Heart right ventricle (tissue), 16 donors: ENCODE measurements at places on chromosomes 6 and 20. TPM values are rescaled to one million over a fixed set of nuclear protein-coding genes. Genes with fewer than 3 reads are reported as not detected.

DNA sequence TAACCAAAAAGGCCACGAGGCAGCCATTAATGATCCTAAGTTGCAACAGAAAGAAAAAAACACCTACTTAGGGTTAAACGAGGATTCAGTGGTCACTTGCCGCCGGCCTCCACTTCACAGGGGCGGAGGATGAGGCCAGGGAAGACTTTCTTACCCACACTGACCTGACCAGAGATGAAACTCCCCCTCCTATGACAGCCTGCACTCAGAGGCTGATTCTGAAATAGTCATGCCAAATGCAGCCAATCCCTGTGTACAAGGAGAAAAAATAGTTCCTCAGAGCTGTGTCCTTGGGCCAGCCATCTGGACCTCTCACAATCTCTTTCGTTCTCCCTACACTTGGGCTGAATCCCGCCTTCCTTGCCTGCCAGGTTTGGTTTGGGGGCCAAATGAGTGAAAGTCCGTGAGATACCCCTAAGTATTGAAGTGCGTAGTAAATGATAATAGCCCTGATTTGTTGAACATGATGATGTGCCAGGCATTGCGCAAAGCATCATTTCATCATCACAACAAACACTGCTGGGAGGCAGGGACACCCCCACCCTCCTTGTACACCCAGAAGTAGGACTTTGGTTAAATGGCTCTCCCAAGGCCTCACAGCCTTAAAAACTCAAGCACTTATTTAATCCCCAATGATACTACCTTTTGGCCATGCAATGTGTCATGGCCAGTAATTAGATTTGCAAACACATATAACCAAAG is 3.2 kb upstream of the IRF4 start:
- no peak for DNase-seq

DNA sequence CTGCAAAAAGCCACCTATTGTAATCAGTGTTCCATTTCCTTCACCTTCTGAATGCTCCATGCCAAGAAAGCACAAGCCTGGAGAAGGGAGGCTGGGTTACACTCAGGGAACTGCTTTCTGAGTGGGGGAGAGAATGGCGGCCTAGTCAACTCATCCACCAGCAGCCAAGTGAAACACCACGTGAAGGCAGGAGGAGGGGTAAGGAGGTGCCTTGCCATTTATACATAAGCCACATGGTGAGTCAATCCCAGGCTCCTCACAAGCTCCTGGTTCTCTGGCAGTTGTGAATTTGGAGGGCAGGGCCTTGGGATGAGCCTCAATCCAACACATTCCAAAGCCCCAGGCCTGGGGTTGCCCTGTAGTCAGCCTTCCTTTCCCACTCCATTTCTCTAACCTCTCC is 149.4 kb downstream of the CD24 start:
- DNase-seq: no peak

The TPD52L2 gene
- 63.6 TPM for total RNA-seq

The LEMD2 gene
- 28.8 TPM for total RNA-seq
